Fibroblast of skin of left quadriceps (primary cell): ENCODE measurements at places on chromosomes 5 and 9.

DNA sequence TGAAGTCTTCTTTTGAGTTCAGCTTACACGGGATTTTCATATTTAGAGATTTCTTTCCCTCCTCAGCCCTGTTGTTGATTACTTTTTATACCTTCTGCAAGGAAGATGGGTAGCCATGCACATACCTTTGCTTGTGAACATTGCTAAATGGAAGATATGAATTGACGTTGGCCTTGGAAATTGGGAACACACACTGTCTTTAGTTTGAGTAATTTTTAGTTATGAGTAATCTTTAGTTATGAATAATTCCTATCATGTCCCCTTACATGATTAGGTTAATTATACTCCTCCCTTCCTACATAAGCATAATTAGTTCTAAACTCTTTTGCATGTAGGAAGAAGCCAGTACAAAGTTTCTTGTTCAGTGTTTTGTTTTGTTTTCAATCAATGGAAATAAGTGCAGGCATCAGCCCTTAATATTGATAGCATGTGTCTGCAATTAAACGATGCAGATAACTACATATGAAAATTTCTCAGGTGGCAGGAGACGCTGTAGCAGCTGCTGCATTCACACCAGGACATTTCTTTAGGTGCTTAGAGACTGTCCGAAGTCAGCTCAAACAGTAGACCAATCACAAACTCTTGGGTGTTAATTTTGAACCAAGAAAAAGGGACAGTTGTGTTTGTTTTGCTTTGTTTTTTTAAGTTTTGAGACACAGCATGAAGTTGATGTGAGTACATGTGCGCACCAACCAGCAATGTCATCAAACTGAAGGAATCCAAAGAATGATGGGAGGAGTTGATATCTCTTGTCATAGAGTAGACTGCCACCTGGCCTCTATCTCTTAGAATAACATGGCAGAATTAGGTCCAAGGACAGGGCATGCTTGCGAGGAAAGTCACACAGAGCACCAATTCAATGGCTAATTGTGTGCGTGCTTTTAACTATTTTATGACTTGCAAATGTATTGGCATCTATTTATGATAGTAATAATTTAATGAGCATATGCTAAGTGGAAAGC, 51.4 kb downstream of the SMARCA2 start:
- no peak for DNase-seq

GRCh38 chr5:112779531-112779930, 41.8 kb downstream of the APC start:
- DNase-seq = peak; percentile 73

DNA sequence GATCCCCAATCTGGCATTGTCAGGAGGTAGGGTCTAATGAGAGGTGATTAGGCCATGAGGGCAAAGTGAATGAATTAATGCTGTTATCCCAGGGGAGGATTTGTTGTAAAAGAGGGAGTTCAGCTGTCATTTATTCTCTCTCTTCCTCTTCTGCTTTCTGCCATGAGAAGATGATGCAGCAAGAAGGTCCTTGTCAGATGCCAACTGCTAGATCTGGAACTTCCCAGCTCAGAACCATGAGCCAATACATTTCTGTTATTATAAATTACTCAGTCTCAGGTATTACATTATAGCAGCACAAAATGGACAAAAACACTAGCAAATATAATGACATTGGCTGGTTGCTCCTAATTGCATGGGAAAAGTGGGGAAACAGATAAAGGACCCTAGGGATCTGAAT, 15.6 kb upstream of the BICD2 start:
- DNase-seq = no peak

DNA sequence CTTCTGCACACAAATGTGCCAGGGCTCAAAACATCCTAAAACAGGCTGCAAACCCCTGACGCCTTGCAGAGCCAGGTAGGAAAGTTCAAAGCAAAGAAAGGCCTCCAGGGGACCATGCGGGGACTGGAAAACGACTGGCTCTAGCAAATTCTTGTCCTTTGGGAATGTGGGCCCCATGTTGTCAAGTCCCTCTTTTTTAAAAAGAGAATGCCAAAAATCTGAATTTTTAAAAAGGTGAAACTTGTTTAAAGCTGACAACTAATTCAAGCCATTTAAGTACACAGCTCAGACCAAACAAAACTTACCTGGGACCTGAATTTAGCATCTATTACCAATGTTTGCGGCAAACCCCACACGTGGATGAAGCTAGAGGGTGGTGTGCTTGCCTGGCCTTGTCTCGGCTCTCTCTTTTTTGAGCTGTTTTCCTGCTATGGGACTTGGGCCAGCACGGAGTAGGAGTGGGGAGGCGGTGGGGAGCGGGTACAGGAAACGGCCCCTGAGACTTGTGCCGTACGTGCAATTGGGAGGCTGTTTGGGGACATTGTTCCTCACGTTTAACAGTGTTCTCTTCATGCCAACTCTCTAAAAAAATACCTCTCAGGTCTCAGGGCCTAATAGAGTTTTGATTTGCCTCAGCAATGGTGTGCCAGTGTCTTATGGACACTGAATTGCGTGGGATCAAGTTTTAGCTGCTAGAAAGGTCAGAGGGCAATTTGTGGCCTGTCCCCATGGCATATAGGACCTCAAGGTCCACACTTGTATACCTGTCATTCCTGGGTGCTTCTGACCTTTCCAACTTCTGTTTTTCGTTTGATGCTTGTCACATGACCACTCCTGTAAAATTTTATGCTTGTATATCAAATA, 15.1 kb upstream of the PHF19 start:
- no peak for DNase-seq

- DNase-seq = no peak
These were observed 53.2 kb downstream of the FAM114A2 start for GRCh38 chr5:153985498-153985897.

GRCh38 chr5:137995749-137996128, 37.1 kb downstream of the FAM13B start:
- no peak for DNase-seq

GRCh38 chr5:159338118-159338517, 7.8 kb upstream of the IL12B start:
- DNase-seq = no peak

GRCh38 chr5:45696206-45696836, at the start of gene HCN1:
Gene HCN1, minus strand, starts transcription at chr5:45696380.
- DNase-seq = peak; percentile 17

DNA sequence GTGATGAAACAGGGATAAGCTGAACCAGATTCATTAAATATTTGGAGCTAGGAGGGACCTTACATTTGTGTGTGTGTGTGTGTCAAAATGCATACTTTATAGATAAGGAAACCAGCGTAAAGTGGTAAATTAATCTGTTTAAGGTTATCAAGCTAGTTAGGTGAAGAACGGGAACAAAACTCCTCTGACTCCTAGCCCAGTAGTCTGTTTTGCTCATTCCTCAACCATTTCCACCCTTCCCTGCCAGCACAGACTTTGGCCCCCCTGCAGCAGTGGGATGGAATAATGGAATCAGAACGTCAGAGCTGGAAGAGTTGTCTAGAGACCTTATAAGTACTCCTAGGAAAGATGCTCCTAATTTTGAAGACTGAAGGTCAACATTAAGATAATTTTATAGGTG, 6.5 kb downstream of the AGXT2 start:
- DNase-seq = no peak

DNA sequence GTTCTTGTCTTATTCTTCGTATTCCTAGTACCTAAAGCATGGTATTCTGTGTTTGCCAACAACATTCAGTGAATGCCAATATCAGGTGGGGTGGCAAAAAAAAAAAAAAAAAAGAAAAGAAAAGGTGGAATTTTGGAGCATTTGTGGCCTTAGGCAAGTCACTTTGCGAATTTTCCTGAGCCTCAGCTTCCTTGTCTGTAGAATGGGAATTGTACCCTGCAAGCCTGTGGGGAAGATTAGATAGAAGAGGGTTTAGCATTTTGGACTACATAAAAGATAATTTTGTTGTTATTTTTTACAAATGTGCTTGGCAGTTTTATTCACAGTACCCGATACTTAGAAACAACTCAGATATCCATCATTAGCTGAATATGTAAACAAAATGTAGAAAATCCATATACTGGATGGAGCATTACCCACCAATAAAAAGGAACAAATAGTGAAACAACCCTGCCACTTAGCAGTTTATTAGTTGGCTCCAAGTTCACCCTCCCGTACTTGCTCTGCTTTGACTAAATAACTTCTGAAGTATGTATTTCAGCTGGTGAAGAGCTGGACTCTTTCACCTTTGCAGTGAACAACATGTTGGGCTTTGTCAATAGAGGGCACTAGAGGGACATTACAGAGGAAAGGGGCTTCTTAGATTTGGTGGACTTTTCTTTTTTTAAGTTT, 13.6 kb downstream of the UBE2D2 start:
- DNase-seq = no peak

GRCh38 chr9:97873882-97874281, 20.9 kb downstream of the FOXE1 start:
- DNase-seq = no peak

- peak; percentile 99 for DNase-seq
These were observed 100.6 kb downstream of the ANGPTL2 start for GRCh38 chr9:127021664-127022363.

DNA sequence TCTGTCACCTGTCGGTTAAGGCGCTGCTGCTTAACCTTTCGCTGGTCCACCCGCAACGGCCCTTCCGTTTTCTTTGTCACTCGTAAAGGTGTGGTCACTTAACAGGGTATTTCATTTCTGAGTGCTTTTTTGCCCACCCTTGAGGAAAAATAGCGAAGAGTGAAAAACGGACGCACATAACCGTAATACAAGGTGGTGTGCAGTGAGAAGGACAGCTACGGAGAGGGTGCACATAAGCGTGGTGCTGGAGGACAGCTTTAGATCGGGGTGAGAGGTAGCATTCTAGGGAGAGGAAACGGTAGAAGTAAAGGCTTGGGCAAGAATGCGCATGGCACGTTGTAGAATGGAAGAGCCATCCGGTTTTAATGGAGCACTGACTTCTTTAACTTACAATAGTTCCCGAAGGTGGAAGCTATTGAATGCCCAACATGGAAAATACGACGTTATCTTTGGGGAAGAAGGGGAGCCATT, 761 bp downstream of the CCT5 start:
- DNase-seq = no peak

DNA sequence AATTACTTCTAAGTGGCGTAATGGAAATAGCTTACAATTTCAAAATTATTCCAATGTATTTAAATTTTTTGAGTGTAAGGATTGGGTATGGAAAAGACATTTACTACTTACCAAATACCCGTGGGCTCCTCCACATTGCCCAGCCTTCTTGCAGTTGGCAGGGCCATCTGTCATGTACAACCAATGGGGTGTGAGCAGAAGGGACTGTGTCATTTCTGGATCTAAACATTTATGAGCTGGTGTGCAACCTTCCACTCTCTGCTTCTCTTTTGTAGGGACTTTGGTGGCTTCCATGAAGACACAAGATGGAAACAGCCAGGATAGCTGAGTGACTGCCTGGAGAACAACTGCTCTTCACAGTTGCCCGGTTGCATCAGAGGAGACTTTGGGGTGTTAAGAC, 40.8 kb downstream of the FRMD3 start:
- DNase-seq = no peak

GRCh38 chr5:121668635-121669034, 183.0 kb upstream of the FTMT start:
- DNase-seq = no peak

DNA sequence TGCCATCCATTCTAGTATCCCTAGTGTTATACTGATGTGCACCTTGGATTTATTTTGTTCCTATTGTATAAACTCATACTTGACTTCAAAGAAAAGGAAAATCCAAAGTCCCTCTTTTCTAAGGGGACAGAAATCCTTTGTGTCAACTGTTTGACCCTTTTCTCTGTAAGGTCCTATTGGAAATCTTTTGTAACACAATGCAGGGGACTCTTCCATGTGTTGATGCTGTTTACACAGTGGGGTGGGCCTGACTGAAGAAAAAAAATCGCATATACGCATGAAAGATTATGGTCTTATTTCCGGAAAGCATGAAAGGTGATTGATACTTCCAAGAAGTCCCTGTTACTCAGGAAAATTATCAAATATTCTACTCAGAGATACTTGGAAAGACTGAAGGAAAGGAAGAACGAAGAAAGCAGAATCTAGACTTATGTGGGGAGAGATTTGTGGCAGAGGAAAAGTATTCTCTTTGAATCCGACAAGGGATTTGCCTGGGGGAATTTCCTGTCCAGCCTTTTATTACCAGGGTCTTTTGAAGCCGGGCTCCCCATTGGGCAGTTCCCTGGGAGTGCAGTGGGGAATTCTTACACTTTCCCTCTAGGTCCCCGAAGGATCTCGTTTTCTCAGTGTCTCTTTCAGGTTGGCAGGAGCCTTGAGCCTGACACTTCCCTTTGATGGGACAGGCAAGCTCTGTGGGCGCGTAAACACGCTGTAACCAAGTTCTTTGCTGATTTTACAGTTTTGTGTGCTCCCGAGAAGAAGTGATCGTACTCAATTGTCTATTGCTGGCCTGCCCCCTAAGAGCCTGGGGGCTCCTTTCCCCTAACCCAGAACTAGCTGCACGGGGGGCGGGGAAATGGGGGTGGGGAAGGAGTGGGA, 779 bp upstream of the VCAN start:
- no peak for DNase-seq

DNA sequence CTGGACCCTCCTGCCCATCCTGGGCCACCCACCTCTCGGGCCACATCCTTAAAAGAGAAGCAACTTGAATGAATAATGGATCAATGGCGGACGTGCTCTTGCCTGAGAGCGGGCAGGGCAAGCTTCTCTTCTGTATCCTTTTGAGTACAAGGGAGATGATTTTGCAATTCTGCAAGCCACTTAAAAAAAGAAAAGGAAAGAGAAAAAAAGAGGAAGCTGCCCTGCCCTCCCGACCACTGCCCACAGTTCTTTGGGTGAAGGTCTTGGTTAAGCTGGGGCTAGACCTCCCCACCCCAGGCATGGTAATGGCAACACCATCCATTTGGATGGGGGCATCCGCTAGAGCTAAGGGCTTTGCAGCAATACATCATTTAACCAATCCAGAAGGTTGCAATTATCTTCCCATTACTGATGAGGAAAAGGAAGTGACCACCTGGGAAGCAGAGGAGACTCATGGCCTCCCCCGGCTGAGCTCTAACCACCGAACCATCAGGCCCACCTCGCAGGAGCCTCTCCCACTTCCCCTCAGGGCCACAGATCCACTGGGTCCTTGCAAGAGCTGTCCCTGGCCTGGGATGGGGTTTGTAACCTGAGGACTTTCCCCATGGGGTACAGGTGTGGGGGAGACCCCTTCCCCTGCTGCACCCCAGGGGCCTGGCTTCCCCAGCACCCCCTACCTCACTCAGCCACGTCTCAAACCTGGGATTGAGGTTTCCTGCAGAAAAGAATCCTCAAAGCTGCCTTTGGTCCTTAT, 27.8 kb upstream of the LAMC3 start:
- DNase-seq = no peak

- no peak for DNase-seq
These were observed 70.9 kb downstream of the PKD2L2 start for GRCh38 chr5:137960141-137960540.
